ENCODE measurements at places on chromosomes 3 and 15.

GRCh38 chr3:175065497-175065896, 206.4 kb downstream of the NAALADL2 start:
- no peak for DNase-seq

- no peak for DNase-seq
These were observed 8.4 kb upstream of the CD47 start for GRCh38 chr3:108099244-108099643.

- no peak for DNase-seq
These were observed 2.3 kb downstream of the FBXL22 start for GRCh38 chr15:63599401-63600000.

- no peak for DNase-seq
These were observed 97.2 kb upstream of the CTNNB1 start for GRCh38 chr3:41102053-41102556.

GRCh38 chr15:76197703-76198455, 113.4 kb downstream of the ETFA start:
- DNase-seq, result no peak

- no peak for DNase-seq
These were observed 31.2 kb upstream of the MYO5C start for GRCh38 chr15:52326756-52327155.

DNA sequence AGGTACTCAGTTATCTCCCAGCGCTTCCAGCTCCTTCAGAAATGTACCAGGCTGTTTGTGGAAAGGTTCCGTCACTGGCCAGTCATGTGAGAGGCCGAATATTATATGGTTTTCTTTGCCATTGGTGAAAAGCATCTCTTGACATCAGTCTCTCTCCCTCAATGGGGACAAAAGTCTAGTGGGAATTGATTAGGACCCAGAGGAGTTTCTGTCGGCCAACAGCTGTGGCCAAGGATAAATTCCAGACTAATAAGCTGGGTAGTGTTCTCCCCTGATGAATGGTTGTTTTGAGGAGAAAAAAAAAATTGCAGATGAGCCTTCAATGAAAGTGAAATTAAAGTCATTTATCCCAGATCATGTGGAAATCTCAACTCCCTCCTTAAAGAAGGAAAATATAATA, 404.7 kb upstream of the THRB start:
- DNase-seq, result no peak

GRCh38 chr15:82568986-82569385, 28.7 kb upstream of the RPS17 start:
- DNase-seq, result no peak

DNA sequence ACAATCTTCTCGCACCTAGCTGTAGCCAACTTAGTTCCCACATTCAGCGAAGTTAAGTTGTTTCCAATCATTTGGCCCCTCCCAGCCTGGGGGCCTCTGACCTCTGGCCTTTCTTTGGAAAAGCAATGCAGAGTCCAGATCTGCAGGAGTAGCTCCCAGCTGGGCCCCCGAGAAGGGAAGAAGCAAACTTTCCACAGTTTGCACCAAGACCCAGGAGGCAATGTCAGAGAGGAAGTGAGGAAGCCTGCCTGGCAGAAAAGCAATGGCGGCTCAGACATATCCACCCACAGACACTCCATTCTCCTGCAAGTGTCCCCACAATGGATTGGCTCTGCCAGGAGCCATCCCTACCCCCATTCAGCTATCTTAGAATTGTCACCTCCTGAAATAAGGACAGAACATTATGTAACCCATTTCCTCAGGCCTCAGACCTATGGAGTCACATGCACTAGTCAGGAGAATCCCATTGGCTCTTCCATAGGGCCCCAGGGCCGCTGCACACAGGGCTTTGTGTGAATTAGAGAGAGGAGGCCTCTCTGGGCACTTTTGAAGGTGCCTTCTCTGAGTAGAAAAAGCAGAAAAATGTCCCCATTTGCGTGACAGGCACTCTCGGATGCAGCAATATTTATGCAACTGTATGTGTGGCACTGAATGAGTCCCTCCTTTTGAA, 3.0 kb upstream of the BUB1B start:
- DNase-seq, result no peak

DNA sequence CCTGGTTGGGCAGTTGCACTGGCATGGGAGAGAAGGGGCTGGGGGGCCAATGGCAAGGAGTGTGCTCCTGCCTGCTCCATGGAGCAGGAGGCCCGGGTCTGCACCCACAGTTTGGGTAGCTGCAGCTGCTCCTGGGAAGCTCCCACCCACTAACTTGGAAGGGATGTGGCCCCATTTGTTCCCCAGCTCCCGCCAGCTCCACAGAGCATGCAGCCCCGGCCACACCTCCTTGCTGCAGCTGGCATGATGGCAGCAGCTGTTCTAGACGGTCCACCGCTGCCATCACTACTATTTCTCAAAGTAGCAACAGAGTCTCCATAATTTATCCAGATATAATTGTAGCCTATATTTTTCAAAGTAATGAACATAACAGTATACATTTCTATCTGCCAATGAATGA, 65.8 kb downstream of the PIK3CB start:
- DNase-seq, result no peak
